ENCODE measurements at places on chromosomes 12 and 14.

DNA sequence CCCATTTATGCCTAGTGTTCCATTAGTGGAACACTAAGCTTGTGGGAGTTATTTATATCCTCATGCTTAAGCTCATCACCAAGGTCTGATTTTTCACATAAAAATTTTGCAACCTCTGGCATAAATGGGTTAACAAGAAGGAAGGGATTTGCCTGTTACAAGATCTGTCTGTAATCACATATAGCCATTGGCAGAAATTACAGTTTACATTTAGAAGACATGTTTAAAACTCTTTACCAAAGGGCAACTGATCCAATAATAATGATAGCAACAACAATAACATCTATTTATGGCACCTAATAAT lies 422.9 kb downstream of the ZFP36L1 start:
- no peak for DNase-seq

DNA sequence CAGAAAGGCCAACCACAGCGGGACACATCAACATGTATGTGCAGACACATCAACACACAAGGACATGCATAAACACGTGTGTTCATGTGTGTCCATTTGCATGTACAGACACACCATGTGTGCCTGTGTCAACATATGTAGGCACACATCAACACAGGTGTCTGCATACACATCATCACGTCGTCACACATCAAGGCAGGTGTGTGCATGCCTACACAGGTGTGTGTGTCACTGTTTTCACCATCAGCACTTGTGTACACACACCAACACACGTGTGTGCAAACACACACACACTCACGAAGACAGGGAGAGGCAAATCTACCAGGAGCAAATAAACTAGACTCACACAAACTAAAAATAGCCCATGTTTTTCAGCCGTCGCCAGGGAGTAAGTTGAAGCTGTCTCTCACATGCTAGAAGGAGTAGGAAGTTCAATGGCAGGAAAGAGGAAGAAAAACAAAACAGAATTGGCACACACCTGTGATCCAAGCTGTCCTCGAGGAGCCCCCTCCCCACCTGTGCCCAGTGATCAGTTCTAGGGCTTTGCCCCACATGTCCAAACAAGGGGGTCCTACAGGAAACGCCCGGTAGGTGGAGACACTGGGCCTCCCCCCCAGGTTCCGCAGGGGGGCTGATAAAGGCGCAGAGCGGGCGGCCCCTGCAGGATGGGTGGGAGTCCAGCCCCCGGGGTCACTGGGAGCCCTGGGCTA lies 7.4 kb downstream of the SCARB1 start:
- no peak for DNase-seq

DNA sequence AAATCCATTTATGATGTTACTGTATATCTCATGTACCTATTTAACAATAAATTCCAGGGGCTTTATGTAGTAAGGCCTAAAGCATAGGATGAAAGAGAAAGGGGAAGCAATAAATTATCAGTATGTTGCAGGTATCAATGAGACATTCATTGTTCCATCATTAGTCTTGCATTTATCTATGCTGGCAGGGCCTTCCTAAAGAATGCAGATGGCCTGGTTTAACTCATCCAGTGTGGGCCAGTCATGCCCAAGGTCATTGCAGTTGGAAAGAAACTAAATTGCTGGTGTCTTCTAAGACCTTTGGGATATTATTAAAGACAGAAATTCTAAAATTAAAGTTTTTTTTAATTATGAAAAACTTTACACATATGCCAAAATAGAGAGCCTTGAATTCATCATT lies 98.3 kb downstream of the AVPR1A start:
- no peak for DNase-seq

DNA sequence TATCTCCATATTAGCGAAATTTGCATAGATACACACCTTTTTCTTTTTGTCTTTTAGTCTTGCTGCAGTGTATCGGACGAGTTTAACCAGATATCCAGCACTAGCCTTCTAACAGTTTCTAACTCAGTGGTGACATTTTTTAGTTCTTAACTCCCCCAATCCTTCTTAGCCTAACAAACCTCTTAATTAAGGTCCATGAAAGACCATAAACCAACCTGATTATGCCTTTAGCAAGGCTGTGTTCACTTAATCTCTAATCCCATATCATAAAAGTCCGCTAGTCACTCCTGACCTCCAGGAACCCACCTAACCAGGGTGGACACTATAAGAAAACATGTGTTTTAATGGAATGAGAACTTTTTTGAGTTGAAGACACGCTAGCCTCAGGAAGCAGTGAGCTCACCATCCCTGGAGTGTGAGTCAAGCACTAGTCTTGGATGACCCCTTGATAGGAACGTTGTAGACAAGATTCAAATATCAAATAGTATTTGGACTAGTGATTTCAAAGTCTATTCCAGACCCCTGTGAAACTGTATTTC lies 9.5 kb downstream of the CDKN1B start:
- no peak for DNase-seq

DNA sequence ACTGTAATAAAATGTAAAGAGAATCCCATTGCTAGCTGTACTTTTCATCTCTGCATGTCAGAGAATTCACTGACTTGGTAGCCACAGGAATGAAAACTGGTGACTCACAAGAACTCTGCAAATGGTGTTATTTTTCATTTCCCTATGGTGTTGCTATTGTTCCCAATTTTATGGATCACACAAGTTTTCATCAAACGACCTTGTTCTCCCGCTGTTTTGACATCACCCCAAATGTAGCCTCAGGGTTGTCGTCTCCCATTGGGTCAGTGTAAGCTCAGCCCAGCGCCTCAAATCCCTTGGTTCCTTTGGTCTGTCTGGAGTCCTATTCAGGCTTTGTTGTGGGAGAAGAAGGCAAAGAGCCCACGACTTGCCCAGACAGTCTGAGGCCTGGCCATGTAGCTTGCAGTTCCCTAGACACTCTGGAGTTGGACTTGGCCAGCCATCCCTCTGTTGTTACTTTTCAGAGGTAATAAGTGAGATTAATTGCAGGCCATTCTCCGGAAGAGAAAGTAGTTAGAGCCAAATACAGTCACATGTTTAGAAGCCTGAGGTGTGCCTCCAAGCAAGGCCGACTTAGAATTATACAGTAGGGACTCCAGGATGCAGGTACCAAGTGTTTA lies 159.2 kb downstream of the TGFB3 start:
- no peak for DNase-seq

DNA sequence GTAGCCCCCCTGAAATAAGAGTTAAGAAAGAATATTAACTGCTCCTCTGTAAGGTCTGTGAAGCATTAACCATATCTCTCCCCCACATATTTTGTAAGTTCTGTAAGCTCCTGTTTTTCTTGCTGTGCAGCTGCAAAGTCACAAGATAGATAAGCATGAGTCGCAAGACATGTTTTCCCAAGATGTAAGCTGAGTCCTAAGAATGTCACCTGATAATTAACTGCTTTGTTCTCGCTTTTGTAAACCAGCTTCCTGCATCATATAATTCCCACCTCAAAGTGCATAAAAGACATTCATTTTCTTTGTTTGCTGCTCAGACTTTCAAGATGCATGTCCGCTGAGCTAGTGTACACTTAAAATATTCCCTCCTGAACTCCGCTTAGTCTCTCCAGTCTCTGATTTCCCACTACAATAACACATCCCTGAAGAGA lies 27.0 kb upstream of the PHC1 start:
- DNase-seq: no peak

DNA sequence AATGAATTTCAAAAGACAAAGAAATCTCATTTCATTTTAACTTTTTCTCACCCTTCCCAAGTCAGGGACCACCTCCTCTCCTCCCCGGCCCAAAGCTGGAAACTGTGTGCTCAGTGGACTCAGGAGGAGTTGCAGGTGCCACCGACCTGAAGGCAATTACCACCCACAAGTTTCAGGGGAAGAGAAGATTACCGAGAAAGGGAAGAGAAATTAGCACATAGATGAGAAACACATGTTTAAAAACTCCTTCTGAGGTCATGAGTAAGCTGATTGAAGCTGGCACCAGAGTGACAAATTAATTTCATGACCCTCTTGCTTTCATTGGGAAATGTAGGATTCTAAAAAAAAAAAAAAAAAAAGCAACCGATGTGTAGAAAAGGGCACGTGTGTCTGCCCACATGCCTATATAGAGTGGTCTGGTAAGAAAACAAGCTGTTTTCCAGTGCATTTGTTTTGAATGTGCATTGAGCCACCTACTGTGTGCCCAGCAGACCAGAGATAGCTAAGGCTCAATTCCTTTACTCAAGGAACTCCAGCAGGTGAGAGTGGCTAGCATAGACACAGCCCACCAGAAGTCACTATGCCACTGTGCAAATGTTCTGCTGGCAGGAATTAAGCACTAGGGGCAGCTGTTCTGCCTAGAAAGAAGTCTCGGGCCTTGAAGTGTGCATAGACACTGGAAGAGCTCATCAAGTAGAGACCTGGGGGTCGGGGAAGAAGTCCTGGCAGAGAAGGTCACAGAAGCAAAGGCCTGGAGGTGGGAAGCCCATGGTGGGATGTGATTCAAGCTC lies 30.5 kb downstream of the DPF3 start:
- DNase-seq: no peak

DNA sequence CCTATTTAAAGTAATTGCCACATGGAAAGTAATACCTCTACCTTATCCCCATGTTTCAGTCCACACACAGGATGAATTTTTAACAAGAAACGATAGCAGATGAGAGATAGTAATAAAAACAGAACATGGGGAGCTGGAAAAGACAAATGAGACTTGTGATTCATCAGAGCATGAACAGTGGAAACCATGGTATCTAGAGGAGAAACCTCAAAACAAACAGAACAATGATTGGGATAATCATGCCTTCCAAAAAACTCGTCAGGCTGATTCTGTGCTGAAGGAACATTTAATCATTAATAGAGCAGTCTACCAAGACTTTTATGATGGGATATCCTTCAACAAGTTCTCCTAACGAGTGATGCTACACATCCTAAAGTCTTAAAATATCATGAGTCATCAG lies 1390.7 kb downstream of the FSCB start:
- DNase-seq: no peak

DNA sequence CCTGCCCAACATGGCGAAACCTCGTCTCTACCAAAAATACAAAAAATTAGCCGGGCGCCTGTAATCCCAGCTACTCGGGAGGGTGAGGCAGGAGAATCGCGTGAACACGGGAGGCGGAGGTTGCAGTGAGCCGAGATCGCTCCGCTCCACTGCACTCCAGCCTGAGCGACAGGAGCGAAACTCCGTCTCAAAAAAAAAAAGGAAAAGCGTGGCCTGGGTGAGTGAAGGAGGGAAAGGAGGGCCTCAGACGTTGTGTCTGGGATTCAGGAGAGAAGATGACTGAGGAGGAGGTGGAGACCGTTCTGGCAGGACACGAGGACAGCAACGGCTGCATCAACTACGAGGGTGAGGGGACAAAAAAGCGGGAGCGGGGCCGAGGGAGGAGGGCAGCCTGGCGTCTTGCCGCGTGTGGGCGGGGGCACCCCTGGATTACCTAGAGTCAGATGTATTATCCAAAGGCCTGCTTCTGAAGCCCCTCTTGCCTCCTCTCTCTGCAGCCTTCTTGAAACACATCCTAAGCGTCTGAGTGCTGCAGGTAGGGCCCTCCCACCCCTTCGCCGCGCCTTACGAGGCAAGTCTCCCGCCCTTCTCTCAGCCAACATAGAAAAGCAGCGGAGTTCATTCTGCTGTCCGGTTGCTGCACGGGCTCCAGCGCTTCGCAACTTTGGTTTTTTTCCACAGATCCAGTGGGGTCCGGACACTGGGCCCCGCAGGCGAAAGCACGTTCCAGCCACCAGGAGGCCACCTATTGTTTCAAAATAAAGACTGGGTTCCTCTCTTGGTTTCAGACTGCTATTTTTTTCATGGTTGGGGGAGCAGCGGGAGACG lies 744 bp upstream of the MYL6 start:
- no peak for DNase-seq

GRCh38 chr12:88793096-88793495 lies 212.8 kb upstream of the KITLG start:
- DNase-seq: no peak

DNA sequence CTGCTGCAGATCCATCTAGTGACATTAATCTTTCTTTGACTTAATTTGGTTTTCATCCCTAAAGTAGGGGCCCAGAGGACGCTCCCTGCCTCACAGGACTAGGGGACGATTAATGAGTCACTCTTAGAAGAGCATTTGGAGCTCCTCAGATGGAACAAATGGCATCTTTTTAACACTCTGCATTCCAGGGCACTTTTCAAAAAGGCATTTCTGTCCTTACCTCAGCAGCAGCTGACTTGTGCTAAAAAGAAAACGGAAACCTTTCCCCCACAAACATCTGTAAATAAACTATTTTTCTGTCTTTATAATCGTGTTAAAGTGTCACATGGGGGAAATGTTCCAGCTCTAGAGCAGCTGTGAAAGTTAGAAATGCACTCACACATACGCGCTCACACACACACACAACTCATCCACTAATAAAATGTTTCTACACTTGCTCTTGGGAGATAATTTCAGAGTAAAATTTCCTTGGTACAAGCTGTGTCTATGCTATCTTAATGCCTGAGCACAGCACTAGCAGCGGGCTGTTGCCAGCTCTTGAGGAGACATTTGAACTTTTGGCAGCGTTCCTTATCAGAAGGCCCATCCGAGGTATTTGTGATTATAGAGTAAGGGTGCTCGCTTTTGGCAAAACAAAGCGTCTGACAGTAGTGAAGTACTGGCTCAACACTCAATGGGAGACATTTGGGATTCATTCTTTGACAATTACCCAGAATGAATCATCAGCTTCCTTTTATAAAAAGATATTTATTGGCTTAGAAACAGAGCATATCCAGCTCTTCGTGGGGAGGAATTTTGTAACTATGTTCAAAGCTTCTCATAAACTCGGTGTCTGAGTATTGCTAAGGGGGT lies 141.3 kb downstream of the PLXNC1 start:
- DNase-seq: no peak

- DNase-seq: no peak
These were observed 22.7 kb upstream of the KRT78 start for GRCh38 chr12:52871291-52872039.

GRCh38 chr12:12191008-12191407 lies 75.8 kb downstream of the LRP6 start:
- DNase-seq: no peak

DNA sequence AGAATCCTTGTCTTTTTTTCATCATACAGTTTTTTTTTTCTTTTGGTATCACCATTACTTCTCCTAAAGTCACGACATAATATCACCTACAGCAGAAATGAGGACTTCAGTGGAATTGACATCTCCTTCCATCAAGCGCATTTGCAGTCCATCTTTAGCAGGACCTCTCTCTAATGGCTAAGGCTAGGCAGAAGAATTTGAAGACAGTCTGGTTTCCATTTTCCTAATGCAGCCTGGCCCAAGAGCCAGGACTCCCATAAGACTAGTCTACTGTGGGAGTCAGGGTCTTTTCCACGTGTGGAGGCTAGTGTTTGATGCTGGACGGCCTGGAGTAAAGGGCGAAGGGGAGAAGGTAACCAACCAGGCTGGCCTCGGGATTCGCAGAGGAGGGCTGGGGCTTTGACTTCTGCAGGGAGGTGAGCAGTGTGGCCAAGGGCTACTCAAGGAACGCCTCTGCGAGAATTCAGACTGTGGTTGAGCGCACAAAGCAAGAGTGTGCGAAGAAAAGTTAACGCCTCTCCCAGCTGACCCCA lies 769 bp upstream of the ZNF740 start:
- DNase-seq: no peak

GRCh38 chr14:77026930-77027537 lies 1.5 kb downstream of the IRF2BPL start:
- no peak for DNase-seq

Measured in esophagus squamous epithelium (tissue), 5 donors.